ENCODE measurements at places on chromosomes 6 and 20. TPM values are rescaled to one million over a fixed set of nuclear protein-coding genes. Genes with fewer than 3 reads are reported as not detected.

DNA sequence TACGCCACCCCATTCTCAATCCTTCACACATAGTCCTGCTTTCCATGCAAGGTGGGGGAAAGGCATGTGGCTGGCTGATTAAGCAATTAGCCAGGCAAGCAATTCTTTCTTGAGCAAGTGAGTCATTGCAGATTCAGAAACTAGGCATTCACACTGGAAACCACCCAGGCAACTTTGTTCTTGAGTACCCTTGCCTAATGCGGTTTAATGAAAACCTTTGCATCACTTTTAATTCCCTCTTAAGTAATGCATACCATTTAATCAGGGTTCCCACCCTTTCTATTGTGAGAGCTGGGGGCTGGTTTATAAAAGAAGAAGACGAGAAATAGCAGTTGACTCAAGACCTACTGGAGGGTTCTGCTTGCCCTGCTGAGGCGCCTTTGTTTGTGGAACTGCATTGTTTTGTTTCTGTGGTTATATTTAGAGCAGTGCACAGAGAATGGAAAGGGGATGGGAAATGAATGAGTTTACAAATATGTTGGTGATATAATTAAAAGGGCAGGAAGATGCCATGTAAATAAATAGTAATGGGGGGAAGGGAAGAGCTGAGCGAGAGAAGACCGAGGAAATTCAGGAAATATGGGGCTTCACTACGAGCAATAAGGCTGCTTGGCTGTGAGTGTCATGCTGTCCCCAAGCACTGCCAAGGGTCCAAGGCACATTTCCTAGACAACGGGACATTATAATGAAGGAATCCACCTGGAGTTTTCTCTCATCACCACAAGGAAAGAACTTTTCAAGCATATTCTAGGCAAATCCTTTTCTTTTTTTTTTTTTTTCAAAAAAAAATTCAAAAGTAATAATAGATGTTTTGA is 48.8 kb upstream of the TSHZ2 start:
- no peak for DNase-seq

DNA sequence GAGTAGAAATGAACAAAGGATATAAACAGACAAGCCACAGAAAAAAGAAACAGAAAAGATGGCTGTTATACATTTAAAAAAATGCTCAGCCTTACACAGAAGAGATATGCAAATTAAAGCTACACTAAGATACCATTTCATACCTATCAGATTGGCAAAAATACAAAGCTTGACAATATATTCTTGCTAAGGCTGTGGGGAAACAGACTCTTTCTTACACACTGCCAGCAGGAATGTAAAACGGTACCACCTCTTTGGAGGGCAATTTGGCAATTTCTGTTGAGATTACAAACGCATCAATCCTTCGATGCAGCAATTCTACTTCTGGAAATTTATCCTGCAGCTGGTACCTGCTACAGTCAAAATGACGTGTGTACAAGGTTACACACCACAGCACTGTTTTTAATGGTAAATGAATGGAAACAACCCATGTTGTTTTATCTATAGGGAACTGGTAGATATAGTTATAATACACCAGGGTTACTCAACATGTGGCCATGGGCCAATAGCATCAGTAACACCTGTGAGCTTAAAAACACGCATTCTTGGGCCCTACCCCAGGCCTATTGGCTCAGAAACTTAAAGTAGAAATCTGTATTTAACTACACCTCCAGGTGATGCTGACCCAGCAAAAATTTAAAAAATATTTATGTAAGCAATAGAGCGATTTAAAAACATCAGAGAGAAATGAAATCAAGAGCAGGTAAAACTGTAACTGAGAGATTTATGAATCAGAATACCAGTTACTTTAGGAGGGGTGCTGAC is 53.3 kb downstream of the TRAM2 start:
- no peak for DNase-seq

- DNase-seq, result no peak
Measured at GRCh38 chr6:156842598-156843250, 65.5 kb downstream of the ARID1B start.

GRCh38 chr6:3306848-3307247 is 48.1 kb downstream of the PSMG4 start:
- DNase-seq, result no peak

DNA sequence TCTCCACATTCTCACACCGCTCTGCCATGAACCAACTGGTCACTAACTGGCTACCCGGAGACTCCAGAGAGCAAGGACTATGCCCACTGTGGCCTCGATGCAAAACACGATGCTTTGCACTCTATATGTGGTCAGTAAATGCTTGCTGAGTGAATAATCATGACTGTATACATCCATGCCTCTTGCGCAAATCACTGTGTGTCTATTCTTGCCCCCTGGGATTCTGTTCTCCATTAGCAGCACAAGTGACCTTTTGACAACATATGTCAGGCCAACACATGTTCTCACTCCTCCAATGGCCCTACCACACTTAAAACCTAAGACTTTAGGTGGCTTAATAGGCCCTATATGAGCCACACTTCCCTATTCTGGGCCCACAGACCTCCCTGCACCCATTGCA is 16.9 kb downstream of the KIF16B start:
- DNase-seq, result no peak

DNA sequence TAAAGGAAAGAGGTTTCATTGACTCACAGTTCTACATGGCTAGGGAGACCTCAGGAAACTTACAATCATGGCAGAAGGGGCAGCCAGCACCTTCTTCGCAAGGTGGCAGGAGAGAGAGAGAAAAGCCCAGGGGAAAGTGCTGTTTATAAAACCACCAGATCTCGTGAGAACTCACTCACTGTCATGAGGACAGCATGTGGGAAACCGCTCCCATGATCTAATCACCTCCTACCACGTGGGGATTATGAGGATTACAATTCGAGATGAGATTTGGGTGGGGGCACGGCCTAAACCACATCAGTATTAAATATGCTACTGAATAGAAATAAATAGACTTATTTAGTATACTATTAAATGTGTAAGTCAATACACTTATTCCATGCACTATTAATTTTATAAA is 70.6 kb upstream of the TCF21 start:
- no peak for DNase-seq

The HSP90AB1 gene
- 867 TPM for total RNA-seq

The CLVS2 gene
- not detected for total RNA-seq

The APCDD1L gene
- total RNA-seq, result 0.32 TPM

The FARS2 gene
- total RNA-seq, result 20.5 TPM

The CNR1 gene
- 0.16 TPM for total RNA-seq

The KIAA1755 gene
- total RNA-seq, result 7.9 TPM
